Stimulated activated CD4-positive, alpha-beta T cell treated with anti-CD3 and anti-CD28 coated beads, Interleukin-12 subunit alpha, Interleukin-12 subunit beta, amount 100 ng/mL, for 48 hours (primary cell): ENCODE measurements at places on chromosomes 16 and 17.

- DNase-seq, result no peak
Observed at GRCh38 chr17:33127706-33128105, 136.1 kb downstream of the SPACA3 start.

GRCh38 chr17:46736100-46736499 is 82.4 kb downstream of the WNT3 start:
- DNase-seq, result no peak

GRCh38 chr17:68302666-68303065 is 11.4 kb downstream of the ARSG start:
- DNase-seq, result no peak

GRCh38 chr16:589658-590187 is at the start of gene RAB40C:
RAB40C (plus strand) TSS chr16:590066; CDS start chr16:590292, 226 bp downstream.
- DNase-seq, result peak; percentile 99

DNA sequence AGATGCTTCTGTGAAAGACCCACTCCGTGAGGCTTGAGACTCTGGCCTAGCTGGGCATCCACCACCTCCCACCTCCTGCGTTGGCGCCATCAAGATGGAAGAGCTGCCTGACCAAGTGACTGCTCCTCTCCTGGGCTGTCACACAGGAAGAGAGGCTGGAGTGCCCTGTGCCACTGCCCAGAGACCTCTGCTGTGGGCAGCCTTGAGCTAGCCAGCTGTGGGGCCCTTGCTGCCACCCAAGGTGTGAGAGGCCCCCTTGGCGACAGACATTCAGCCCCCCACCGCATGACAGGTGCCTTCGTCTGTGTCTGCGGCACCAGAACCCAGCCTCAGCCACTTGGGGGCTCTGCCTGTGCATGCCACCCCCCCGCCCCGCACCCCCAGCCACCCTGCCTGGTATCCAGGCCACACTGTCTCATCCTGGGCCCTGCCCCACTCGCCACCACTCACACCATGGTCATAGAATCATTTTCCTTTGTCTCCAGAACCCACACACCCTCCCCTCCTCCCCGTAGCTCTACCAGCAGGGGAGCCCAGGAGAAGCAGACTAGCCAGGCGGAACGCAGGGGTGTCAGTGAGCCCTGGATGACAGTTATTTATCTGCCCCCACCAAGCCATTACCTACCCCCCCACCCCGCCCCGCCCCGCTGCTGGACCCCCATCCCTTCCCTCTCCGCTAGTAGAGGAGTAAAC is 120.9 kb upstream of the LHX1 start:
- DNase-seq, result no peak

DNA sequence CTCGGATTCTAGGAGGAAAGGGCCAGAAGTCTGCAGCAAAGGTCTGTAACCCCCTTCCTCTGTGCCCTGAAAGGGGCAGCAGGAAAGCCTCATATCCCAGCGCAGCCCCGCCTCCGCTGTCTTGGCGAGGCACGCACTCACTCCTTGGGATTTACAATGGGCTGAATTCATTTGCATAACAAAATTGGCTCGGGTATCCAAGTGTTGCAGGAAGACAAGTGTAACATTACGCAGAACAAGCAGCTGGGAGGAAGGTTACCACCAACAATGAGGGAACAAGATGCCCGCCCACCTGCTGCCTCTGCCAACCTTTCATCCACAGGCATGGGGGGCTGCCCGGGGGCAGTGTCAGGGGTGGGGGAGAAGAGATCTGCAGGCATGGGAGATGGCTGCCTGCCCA is 130.4 kb downstream of the MRM1 start:
- DNase-seq, result no peak

DNA sequence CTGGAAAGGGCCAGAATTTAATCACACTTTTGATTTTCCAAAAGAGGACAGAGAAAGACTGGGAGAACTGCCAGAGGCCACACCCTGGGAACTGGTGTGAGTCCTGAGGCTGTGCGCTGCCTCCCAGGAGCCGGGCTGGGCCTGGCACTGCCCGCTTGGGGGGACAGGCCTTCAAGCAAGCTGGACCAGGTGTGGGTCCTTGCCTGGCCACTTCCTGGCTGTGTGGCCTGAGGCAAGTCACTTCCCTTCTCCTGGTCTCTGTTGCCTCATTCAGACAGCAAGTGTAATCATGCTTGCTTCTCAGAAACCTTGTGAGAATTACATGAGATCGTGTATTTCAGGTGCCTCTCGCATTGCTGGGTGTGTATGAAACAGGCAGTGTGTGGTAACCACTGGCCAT is 143.0 kb downstream of the SNX29 start:
- DNase-seq, result no peak

DNA sequence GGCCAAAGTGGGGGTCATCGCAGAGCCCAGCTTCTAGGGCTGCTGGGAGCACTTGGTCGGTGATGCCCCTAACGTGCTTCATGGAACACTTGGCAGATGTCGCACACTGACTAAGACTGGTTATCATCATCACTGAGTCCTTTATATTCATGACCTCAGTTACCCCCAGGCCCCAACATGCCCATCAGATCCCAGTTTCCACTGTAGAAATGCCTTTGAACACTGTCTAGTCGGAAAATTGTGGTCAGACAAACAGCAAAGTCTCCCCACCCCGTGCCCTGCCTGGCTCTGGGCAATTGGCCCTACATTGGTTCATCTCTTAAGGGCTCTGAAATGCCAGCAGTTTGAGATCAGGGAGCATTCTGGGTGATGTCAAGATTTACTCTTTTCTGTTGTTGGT is 51.3 kb downstream of the NKD1 start:
- DNase-seq, result no peak

GRCh38 chr17:50513495-50513894 is 5.3 kb downstream of the MYCBPAP start:
- no peak for DNase-seq

DNA sequence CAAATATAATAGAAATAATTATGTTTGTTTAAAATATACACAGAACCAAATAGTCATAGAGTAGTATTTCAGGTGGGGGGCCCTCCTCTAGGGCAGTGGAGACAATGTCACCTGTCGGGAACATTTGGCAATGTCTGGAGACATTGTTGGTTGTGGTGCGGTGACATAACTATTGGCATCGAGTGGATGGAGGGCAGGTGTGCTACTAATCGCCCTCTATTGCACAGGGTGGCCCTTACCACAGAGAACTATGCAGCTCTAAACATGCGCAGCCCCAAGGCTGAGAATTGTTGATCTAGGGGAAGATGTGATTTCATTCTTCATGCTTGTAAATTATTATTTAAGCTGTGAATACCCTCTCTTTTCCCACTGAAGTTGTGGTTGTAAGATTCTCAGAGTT is 594.0 kb downstream of the WWOX start:
- DNase-seq, result no peak

- DNase-seq, result no peak
Observed at GRCh38 chr16:81621496-81621895, 157.6 kb upstream of the PLCG2 start.

DNA sequence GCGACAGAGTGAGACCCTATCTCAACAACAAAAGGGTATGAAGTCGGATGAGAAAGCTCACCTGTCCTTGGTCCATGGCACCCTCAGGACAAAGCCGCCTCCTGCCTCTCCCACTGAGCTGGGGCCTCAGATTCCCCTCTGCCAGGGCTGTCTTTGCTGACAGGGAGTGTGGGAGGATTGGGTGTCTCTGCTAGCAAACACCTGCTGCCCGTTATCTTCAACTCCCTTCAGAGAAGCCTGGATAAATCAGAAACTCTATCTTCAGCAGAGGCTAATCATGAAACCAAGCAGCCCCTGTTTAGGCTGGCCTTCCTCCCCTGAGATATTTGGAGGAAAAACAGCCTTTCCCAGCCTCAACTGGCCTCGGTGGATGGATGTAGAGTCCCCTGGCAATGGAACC is 36.3 kb upstream of the CDH1 start:
- DNase-seq, result no peak

GRCh38 chr16:85455534-85455933 is 157.6 kb upstream of the GSE1 start:
- DNase-seq, result no peak

DNA sequence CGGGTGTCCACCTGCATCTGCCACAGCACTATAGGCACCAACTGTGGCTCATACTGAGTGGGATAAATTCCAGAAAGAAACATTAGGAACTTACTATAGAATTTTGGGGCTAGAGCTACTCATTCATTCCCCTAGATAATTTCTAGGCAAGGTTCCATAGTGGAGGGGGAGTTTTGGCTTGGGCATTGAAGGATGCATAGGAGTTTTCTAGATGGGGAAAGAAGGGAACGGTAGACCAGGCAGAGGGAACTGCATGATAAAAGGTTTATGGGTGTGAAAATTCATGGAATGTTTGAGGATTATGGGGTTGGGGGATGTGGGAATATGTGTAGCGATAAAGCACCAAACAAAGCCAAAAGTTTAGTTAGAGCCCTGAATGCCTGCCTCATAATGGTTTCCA is 35.5 kb downstream of the IL4R start:
- DNase-seq, result no peak

GRCh38 chr16:2147981-2148671 is at the start of gene RAB26:
RAB26 (plus strand) TSS chr16:2148625; CDS start chr16:2148784, 159 bp downstream.
- no peak for DNase-seq
